Caudate nucleus (tissue), 63 donors: ENCODE measurements at places on chromosomes 2 and 18.

- no peak for DNase-seq
Measured at GRCh38 chr2:133828913-133829312, 260.6 kb upstream of the NCKAP5 start.

DNA sequence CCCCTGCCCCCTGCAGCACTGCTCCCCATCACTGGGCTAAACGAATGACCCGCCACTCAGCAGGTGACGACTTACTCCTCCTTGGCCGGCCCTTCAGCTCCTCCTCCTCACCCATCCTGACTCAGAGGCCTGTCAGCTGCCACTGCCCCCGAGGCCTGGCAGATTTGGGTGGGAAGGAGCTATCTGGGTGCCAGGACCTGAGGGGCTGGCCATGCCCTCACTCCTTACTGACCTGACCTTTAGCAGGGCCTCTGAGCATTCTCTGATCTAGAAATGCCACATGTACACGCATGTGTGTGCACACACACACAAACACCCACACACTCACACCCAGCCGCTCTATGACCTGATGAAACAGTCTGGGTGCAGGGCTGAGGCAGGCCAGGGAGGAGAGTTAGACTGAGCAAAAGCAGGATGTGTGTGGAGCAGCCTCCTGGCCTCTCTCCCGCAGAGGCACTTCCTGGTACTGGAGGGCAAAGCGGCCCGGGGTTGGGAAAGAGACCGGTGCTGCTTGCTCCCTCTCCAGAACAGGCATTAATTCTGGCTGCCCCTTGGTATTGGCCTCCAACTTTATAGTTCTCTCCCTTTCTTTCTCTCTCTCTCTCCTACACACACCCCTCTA is 68.0 kb downstream of the ZFP36L2 start:
- DNase-seq: no peak

GRCh38 chr2:172995323-172996244 is 80.1 kb upstream of the MAP3K20 start:
- DNase-seq: no peak

GRCh38 chr2:29663268-29663667 is 258.1 kb downstream of the ALK start:
- no peak for DNase-seq

GRCh38 chr2:25885933-25886332 is 7.6 kb upstream of the ASXL2 start:
- no peak for DNase-seq

DNA sequence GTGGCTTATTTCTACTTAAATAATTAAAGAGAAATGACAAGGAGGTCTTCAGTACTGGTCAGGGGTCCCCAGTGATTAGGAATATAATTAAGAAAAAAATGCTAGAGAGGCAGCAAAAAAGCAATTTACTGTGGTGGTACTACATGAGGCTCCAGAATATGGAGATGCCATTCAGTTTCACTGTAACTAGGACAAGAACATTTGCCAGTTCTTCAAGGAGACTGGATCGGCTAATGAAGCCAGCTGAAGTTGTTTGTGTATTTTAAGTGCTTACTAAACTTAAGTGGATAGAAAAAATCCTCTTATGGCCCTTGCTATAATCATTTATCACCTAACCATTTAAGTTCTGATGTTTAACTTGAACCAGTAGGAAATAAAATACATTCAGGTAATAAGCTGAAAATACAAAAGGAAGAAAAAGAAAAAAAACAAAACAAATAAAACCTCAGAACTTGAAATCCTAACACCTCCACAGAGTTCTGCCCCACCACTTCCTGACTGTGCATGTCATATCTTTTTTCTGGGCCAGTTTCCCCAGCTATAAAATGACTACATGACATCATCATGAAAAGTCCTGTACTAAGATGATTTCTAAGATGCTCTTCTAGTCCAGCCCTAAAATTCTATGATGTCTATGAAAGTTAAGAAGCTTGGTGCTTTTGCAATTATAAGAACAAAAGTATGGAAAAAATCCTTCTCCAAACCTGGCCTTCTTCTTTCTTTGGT is 98.0 kb downstream of the TRABD2A start:
- DNase-seq: no peak

DNA sequence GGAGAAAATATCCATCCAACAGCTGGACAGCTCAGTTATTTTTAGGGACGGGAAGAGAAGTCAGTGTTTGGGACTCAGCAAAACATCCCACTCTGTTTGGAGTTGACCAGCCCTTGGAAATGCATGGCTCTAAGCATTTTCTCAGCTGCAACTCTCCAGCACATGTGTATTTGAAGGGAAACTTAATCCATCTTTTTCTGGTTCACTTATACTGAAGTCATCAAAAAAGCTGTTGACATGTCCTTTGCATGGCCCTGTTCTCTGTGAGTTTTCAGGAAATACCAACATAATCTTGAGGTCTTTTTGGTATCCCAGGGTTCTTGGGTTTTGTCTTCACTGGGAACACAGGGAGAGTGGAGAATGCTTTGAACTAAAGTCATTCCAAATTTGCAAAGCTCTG is 91.9 kb upstream of the CELF4 start:
- DNase-seq: no peak

DNA sequence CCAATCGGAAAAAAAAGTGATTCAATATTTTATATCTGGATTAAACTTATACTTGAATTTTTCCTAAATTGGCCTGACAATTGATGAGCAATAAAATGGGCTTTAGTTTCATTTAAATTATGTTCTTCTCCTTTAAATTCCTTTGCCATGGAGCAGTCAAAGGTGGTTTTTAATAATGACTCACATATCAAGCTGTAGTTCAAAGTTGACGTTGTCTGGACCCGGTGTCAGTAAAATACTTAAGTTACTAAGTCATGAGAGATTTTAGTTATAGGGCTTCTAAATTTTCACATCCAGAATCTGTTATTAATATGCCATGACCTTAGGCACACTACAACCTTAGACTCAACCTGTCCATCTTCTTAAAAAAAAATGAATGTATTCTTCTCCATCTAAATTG is 62.5 kb downstream of the CDH2 start:
- no peak for DNase-seq
